ENCODE measurements at places on chromosomes 2 and 18. TPM values are rescaled to one million over a fixed set of nuclear protein-coding genes. Genes with fewer than 3 reads are reported as not detected.

Gene ABCB11
- total RNA-seq: not detected

Gene SP9
- total RNA-seq: not detected

Gene REG3A
- total RNA-seq: not detected

Gene LINC00305
- total RNA-seq: not detected

Gene RTTN
- total RNA-seq: 12.6 TPM

Gene MC4R
- total RNA-seq: not detected

Data from aortic smooth muscle cell (primary cell).